ENCODE measurements at places on chromosomes 5 and 9. TPM values are rescaled to one million over a fixed set of nuclear protein-coding genes. Genes with fewer than 3 reads are reported as not detected.

- DNase-seq, result no peak
Observed at GRCh38 chr9:113155911-113156588, 5.2 kb downstream of the SLC31A2 start.

DNA sequence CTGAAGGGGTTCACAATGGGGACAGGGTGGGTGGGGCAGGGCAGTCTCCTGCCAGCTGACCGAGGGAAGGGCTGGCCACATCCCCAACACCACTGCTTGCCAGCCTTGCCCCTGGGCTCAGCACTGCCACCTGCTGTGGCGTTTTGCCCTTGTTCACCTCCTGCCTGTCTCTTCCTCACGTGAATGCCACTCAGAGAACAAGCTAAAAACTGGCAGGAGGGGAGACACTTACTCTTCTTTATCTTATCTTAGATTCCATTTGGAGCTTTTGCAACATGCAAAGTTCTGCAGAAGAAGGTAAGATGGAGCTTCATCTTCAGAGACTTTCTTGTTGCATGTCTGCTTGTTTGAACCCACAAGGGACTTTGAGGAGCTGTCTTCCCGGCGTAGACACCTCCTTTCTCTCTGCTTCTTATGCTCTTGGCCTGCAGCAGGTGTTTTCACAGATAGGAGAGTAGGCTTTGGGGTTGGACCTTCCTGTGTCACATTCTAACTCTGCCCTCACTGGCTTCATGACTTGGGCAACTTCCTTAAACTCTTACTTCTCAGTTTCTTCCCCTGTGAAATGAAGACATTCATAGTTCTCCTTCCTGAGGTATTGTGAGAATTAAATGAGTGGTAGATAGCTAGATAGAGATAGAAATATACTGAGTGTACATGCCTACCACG lies 4.1 kb downstream of the LRSAM1 start:
- no peak for DNase-seq

DNA sequence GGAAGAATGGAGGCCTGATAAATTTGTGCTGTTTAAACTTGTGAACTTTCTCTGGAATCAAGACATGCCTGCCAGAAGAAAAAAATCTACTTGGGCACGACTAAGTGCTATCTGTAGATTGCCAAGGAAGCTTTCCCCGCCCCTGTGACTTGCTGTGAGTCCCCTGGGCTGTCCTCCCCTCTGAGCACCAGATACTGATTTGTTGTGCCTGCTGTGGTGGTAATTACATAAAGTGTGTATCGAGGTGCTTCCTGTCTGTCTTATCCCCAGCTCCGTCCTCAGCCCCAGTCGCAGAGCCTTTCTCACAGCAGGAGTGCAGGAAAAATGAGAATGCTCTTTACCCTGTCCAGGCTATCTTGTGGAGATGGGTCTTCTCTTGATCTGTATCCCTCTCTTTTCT lies 53.9 kb downstream of the TRIO start:
- no peak for DNase-seq

FAXDC2 gene
- total RNA-seq, result 7.3 TPM

- DNase-seq, result no peak
Observed at GRCh38 chr9:134867917-134868750, 12.5 kb upstream of the FCN2 start.

FBN2 gene
- 113 TPM for total RNA-seq

DNA sequence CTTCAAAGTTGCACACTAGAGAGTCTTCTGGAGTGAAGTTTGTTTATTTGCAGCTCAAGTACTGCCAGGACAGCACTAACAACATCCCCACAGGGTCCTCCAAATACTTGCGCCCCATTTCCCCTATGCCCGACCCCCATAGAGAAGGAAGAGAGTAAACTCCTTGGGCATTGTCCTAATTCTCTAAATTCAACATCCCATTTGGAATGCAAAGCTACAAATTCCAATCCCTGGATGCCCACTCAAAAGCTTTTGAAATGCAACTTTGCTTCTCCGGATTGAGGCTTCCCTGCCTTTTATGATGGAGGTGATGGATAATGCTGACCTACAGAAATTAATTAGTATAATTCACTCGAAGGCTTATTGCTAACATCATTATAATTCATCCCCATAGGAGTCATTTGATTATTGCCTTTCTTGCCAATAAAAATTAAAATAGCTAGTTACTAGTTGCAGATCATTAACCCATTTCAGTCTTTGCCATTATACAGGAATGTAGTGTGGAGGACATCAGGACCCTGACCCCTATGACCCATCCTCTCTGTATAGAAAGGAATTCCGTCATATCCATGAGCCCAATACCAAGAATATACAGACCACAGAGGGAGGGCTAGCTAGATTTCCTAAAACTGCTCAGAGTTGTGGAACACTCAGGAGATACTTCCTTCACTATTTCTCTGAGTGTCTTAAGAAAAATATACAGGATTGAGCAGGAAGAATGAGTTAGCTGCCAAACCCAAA lies 277.6 kb downstream of the ZNF608 start:
- DNase-seq, result peak; percentile 37

AGXT2 gene
- not detected for total RNA-seq

GRCh38 chr9:75876999-75877640 lies 13.4 kb upstream of the PCSK5 start:
- DNase-seq, result no peak

FCN2 gene
- total RNA-seq, result not detected

- no peak for DNase-seq
Observed at GRCh38 chr5:58794875-58795274, 212.0 kb downstream of the RAB3C start.

DNA sequence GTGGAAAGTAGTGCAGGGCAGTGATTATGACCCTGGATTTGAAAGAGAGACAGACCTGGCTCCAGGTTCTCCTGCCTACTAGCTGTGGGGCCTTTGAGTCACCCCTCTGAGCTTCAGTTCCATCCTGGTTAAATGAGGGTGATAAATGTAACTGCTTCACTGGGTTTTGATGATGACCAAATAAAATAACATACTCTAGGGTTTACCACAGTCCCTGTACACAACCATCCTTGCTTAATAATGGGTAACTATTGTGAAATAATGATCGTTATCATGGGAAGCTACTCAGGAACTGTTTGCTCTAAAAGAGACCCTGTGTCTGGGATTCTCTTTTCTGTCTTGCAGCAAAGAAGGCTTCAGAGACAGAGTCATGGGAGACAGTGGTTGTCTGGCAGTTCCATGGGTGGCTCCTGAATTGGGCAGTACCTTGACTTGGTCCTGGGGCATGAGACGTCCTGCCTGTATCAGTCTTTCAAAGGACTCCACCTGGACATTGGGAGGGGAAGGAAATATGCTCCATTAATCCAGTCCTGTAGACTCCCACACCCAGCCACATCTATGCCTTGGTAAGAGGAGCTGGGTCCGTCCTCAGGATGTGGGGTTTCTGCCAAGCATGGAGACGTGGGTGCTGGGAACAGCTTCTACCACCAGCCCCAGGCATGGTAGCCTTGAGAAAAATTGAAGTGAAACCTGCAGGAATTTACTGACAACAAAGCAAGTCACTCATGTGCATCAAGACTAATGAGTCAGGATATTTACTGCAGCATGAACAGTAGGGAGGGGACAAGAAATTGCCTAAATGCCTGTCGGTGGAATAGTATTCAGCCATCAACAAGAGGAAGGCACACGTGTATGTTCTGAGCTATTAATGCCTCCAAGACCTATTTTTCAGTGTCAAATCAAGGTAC lies 23.4 kb downstream of the AKNA start:
- DNase-seq, result no peak

PDGFRB gene
- total RNA-seq, result 8.9 TPM

PLPP7 gene
- 11.5 TPM for total RNA-seq

ESM1 gene
- not detected for total RNA-seq

- DNase-seq, result no peak
Observed at GRCh38 chr5:101517795-101518194, 614.7 kb upstream of the ST8SIA4 start.
